ENCODE measurements at places on chromosomes 12 and 14.

- no peak for DNase-seq
Measured at GRCh38 chr12:127583041-127583440, 683.9 kb upstream of the TMEM132C start.

GRCh38 chr12:106284358-106285105 lies 18.0 kb upstream of the TCP11L2 start:
- DNase-seq, result no peak

DNA sequence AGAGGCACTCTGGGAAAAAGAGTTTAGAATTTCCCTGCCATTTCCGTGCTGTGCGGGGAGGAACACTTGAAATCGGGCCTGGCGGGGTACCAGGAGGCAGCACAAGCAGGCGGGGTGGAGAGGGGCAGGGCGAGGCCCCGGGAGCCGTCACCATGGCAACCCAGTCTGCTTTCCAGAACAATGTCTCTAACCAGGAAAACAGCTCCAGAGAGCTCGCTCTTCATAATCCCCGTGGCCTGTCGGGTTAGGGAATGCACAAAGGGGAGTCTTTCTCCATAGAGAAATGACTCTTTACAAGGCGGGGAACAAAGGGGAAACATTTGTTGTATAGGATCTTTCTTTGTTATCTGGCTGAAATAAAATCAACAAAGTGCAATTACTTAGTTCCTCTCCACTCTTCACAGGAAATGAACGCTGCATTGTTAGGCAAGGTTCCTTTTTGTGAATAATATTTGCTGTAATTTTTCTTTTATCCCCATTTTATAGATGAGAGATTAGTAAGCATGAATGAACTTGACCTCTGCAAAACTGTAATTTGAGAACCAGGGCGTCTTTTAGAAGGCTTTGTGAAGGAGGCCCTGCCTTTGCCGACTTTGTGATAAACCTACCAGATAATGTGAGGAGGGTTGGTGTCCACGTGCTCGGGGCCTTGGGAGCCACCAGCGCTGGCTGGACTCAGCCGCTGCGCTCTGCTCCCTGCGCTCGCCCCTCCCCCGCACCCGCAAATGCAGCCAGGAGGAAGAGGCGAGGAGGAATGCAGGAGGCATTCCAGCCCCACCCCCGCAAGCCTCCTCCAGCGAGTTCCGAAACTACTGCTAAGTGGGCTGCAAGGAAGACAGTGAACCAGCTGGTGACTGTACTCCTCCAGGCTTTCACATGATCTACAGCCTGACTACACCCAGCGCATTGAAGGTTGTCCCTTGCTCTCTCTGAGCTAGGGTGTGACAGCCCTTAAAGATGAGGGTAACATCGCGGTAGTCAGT lies 105.2 kb upstream of the ATF7IP start:
- peak; percentile 53 for DNase-seq

DNA sequence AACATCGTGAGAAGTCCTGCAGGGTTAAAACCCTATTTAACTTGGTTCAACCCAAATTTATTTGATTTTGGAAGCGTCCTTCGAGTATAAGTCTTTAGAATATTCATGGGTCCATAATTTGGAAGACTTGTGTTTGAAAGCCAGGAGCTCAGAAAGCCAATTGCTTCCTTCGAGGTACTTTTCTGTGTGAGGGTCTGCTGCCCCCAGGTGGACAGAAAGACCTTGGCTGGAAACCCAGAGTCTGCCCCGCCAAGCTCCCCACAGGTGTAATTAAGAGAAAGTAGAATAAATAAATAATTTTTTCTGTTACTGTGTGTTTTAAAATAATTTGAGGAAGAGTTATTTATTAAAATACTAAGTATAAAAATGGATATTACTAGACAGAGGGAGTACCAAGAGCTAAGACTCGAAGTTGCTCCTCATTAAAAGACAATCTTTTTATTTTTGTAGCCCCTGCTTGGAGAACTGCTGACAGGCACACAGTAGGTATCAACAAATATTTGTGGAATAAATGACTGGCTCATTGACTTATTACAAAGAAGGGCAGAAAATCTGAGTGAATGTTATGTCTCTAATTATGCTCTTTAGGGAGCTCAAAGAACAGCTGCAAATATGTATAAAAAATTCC lies 105.8 kb downstream of the PAH start:
- DNase-seq, result peak; percentile 9

DNA sequence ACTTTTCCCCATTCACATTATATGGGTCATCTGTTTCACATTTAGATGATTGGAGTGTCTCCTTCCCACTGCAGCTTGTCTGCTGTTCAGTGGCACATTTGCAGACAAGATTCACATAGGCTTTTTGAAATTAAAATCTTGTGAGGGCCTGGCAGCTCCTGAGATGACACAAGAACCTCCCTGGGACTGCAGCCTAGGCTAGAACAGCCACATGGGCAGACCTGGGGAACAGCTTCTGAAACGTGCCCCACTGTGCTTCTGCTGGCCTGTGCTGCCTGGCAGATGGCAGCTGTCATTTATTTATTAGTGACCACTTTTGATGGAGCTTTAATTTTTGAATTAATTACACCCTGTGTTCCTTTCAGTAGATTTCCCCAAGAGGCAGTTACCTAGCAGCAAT lies 137.4 kb downstream of the GRIP1 start:
- no peak for DNase-seq

DNA sequence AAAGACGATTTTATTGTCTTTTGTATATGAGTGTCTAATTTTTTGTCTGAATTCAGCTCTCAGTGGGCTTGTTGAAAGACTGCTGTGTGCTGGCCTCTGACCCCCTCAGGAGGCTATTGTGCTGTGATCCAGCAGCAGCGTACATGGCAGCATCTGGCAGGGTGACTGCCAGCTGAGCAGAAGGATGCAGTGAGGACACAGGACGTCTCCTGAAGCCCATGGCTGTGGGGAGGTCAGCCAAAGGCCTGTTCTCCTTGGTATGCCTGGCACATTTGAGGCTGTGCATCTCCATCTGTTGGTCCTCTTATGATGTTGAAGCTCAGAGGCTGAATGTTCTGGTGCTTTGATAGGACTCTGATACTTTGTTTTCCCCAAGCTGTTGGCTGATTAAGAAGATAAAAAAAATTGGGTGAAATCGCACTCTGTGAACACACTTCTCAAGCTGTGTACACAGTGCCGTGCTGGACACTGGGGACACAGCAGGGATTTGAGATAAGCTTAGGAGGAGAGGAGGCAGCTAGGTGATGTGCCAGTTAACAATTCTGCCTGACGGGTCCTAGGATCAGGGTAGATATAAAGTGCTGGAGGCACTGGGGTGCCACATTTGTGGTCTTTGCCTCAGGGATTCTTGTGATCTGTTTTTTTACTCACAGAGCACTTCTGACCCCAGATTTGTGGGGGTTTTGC lies 37.5 kb downstream of the EID3 start:
- DNase-seq, result no peak

DNA sequence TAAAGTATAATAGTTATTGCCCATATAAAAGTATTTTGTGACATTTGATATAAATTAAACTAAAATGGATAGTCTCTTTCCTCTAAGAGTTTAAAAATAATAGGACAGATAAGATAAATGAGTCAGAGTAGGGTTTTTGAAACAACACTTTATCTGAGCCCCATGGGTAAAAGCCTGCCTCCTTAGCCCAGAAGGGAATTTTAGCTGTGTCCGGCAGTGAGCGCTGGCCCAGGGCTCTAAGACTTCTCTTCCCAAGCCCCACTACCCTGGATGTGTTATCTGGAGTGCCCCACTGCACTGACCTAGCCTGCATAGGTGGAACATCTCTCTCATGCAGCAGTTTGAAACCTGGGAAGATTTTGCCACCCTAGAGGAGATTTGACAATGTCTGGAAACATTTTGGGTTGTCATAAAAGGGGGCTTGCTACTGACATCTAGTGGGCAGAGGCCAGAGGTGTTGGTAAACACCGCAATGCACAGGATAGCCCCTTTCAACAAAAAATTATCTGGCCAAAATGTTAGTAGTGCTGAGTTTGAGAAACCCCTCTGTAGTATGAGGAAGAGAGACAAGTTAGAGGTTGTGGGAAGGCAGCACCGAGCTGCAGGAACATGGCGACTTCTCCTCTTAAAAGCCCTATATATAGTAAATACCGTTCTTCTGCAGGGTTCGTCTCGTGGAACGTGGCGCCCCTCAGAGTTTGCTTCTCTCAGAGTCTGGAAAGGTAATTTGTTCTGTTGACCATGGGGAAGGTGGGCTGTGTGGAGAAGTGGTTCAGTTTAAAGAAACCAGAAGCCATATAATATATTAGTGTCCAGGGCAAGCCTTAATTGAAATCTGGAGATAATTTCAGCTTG lies 29.3 kb upstream of the ATF1 start:
- DNase-seq, result no peak

DNA sequence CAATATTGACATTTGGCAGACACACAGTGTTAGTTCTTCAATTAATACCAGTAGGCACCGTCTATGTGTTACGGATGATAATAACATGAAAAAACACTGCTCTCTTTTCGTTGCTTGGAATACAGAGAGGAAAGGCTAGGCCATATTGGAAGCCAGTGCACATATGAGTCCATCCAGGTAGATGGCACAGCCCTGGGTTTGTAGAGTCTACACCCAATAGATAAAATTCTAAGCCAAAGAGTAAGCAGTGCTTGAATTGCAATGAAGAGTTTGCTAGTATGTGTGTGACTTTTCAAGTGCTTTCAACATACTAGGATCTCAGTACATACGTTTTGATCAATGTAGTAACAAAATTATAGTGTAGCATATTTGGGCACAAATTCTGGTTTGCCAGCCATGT lies 243.3 kb upstream of the AVPR1A start:
- no peak for DNase-seq

GRCh38 chr12:88895634-88896033 lies 315.4 kb upstream of the KITLG start:
- DNase-seq, result no peak

DNA sequence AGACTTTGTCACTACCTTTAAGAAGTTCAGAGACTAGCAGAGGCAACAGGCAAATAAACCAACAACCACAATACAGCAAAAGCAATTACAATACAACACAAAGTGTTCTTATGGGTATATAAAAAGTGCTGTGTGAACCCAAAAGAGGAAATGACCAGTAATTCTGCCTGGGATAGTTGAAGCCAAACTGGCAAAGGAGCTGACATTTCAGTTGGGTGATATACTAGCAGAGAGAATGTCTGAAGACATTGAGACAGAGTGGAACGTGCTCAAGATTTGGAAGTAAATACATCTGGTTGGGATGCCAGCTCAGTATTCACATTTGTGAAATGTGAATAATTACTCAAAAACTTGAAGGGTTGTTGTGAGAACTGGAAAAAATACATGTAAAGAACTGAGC lies 80.6 kb upstream of the GTF2A1 start:
- DNase-seq, result no peak

- DNase-seq, result no peak
Measured at GRCh38 chr12:26244503-26244902, 49.1 kb downstream of the SSPN start.

- no peak for DNase-seq
Measured at GRCh38 chr14:66503532-66503931, 4.4 kb upstream of the GPHN start.

DNA sequence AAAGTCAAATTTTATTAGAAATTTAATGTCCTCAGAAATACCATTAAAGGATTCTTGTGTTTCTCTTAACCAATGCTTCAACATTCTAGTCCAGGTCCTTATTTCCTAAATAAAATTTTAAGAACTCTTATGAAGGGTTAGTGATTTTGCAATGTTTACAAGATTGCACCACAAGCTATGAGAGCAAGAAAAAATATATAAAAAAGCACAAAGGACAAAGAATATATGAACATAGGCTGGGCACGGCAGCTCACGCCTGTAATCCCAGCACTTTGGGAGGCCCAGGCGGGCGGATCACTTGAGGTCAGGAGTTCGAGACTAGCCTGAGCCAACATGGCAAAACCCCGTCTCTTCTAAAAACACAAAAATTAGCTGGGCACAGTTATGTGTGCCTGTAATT lies 7.7 kb downstream of the RACGAP1 start:
- no peak for DNase-seq

DNA sequence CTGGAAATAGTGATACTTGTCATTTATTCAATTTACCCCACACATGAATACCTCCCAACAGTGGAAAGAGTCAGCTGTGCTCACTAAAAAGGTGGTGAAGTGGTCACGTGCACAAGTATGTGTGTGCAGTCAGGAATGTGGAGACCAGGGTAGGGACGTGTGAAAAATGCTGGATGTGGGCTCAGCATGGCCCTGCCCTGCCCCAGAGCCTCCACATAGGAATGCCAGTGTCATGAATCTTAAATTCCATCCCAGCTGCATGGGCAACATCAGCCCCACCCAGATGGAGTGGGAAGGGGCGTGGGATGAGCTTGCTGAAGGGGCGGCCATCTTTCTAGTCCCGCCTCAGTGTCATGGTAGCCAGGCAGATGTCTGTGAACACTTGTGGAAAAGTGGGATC lies 87.7 kb downstream of the C12orf75 start:
- DNase-seq, result no peak

DNA sequence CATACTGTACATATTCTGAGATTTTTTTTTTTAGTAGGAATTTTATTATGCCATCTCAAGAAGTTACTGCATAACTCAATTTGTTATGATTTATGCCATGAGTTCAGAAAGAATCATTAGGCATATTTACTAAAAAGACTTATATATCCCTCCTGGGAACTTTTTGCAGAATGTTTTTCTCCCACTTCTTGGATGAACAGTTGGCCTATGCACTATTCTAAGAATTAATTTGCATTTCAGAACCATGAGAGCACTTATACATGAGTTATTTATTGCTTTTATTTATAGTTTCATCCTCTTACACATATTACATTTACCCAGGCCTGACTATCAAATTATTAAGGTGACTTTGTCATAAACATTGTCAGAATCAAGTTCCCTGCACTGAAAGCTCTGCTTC lies 6.3 kb upstream of the LRIG3 start:
- DNase-seq, result no peak

DNA sequence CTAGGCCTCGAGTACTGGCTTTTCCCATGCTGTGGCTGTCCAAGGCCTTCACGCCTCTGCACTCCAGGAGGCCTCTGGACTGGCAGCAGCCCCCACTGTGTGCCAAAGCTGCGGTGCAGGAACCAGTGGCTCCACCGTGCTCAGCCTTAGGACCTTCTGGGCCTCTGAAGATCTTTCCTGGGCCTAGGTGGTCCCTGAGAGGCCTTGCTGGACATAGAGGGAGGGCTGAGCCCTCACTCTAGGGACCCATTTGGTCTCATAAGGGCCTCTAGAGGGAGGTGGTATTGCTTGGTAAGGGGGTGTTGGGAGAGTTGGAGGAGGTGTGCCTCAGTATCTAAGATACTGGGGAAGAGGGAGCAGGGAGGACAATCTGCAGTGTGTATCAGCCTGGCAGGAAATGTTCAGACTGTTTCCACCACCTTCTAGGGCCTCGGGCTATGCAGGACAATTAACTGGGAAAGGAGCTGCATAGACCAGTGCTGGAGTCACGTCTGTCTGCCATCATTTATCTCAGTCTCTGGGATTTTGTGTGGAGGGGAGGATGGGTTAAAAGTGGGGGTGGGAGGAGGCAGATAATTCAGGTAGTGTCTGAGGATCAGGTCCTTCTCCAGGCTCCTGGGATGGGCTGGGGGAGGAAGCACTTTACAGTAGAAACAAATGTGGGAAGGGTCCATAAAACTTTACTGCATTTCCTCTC lies 2.9 kb downstream of the HOXC5 start:
- no peak for DNase-seq

- no peak for DNase-seq
Measured at GRCh38 chr14:71403656-71404055, 496.4 kb downstream of the PCNX1 start.
